ENCODE measurements at places on chromosomes 5 and 9.

DNA sequence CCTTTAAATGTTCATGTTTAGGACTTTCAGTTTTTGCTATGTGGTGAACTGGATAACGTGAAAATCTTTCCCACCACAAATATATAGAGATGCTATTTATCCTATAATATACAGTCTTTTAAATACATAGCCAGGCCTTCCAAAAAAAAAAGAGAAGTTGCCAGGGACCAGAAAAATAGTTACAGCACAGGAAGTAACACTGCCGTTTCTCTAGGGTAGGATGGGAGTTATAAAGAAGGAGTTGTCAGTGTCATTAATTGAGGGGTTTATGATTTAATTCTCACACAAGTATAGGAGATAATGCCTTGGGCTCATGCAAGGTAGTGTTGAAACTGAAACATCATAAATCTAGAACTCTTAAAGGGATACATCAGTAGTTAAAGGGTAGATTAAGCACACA is 83.9 kb downstream of the LRRC70 start:
- DNase-seq, result no peak

DNA sequence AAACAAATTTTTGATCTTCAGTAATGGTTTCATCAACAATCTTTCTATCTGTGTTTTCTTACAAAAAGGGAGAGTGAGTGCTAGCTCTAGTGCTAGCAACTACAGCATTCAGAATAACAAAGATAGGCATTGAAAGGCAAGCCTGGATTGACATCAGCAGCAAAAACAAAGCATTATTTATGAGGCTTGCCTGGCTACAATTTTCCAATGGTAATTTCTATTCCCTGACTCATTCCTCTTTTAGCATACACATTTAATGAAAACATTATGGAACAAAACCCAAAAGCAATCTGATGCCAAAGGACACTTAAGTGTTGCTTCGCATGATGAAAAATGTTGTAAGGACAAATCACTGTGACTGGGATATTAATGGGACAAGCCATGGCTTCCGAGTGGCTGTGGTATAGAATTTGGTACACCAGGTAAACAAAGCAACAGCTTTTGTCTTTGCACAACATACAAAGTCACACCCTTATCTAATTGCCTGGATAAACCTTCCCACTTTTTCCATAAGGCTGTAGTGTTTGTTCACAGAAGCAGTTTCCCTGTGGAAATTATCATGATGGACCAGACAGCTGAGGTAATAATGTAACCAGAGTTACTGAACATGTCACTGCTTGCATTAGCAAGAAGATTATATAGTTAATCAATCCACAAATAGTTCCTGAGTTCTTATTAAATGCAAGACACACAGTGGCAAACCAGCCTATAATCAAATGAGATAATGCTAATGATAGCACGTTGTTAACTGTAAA is 179.8 kb upstream of the EDIL3 start:
- DNase-seq, result peak; percentile 98

- DNase-seq, result no peak
These were observed 201.3 kb downstream of the C9orf152 start for GRCh38 chr9:110006657-110007056.

GRCh38 chr9:27117489-27118135 is 8.6 kb downstream of the TEK start:
- peak; percentile 76 for DNase-seq

GRCh38 chr9:111621895-111622480 is 9.1 kb upstream of the DNAJC25 start:
- no peak for DNase-seq

DNA sequence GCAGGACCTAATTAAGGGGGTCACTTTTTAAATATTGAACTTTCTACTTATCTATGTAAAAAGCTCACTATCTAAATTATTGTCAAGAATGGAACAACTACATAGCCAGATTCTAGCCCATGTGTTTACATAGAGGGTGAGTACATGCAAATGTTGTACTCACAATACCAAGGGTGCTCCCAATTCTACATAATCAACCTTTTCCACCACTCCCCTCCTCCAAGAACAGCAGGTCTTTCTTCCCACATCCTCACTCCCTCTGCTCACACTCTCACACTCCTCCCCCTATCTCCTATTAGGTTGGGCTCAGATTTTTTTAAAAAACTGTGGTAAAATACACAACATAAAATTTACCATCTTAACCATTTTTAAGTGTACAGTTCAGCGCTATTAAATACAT is 325.4 kb downstream of the ARL15 start:
- DNase-seq, result no peak

GRCh38 chr9:124783830-124784229 is 6.9 kb downstream of the OLFML2A start:
- no peak for DNase-seq

GRCh38 chr5:102811972-102812371 is 56.9 kb downstream of the PAM start:
- DNase-seq, result peak; percentile 80

DNA sequence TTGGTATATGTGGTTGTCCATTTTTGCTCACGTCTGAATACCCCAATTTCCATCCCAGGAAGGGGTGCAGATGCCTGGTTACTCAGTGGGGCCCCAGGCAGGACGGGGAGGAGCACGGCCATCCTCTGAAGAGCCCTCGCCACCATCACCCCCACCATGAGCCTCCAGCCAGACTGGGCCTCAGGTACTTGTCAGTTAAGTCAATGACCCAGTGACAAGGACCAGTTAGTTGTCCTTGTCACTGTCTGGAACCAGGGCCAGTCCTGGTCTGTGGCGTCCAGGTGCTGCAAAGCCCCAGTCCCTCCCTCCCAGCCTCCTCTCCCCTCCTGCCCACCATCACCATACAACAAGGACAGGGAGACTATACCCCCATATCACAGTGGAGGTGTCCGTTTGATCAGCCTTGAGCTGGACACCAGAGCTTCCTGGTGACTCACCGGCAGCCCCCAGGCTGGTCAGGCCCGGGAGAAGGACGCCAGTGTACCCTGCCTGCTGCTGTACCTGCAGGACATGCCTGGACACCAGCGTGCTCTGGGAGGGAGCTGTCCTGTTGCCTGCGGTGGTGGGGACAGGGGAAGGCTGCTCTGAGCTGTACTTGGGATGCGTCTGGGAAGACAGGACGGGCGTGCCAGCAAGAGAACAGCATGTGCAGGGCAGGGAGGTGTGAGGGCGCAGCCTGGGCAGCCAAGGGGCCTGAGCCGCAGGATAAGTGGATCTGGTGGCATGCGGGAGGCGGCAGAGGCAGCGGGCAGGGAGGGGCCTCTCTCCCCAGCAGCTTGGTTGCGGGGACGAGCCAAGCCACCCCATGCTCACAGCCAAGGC is 32.6 kb upstream of the TTLL11 start:
- DNase-seq, result no peak

DNA sequence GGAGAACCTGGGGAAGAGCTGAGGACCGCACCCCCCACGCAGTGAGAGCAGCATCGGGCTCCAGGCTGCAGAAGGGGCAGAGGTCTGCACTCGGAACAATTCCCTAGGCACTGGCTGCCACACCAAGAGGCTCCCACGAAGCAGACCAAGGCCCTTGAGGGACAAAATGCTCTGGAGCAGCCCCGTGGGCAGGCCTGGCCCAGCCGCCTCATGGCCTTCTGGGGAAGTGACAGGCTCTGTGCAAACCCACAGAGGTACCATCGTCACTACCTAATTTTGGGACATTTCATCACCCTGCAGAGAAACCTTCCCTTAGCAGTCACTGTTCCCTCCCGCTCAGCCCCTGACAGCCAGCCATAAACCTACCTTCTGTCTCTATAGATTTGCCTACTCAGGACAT is 15.9 kb downstream of the FBXW5 start:
- no peak for DNase-seq

- peak; percentile 91 for DNase-seq
These were observed 41.4 kb upstream of the RNU6ATAC start for GRCh38 chr9:134205672-134206310.

GRCh38 chr5:57696389-57696769 is 213.8 kb upstream of the ACTBL2 start:
- DNase-seq, result no peak

DNA sequence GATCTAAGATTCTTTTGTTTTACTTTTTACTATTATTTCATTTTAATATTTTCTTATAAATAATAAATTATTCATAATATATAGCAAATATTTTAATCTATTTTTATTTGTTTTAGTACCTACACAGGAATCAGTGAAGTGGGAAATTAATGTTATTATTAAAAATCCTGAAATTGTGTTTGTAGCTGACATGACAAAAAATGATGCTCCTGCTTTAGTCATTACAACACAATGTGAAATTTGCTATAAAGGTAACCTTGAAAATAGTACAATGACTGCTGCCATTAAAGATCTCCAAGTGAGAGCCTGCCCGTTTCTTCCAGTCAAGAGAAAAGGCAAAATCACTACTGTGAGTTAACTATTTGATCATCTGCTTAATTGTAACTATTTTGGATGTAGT is 138.7 kb downstream of the VPS13A start:
- DNase-seq, result no peak

GRCh38 chr5:178121391-178122276 is 8.3 kb downstream of the N4BP3 start:
- no peak for DNase-seq

Measured in NCI-H748 treated with DMSO at 0.1 percent for 48 hours (cell line).